ENCODE measurements at places on chromosomes 16 and 17.

DNA sequence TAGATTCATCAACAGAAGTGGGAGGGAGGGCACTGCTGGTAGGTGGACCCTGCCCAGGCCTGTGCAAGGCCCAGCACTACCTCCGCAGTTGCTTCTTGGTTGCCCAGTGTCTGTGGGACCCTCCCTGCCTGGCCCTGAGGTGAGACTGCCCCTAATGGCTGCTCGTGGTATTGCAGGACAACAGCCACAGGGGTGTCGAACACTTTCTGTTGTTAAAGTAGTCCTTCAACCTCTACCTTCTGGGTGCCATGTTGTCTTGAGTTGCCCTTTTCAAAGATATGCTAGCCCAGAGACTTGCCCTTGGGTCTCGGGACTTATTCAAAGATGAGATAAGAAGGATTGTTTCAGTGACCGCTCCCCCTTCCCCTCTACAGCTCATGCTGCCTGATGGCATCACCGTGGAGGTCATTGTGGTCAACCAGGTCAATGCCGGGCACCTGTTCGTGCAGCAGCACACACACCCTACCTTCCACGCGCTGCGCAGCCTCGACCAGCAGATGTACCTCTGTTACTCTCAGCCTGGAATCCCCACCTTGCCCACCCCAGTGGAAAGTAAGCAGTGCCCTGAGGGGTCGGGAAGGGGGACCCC is 29.1 kb downstream of the AKAP1 start:
- DNase-seq: peak; percentile 69

DNA sequence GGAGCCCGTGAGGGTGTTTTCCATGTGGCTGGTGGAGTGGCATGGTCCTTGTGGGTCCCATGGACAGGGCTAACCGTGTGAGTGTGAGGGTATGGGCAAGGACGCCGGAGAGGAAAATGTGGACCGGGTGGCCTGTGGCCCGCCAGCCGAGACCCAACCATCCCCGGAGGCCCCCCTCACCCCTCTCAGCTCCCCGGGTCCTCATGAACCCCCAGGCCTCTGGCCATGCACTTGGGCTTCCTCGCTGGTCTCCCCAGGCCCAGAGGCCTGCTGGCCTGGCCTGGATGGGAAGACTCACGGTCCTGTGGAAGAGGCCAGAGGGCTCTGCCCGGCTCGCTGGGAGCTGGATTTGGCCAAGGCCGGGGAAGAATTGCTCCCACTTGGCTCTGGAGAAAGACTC is 13.1 kb downstream of the RAP1GAP2 start:
- DNase-seq: no peak

- no peak for DNase-seq
These were observed 47.6 kb downstream of the SEC14L1 start for GRCh38 chr17:77188084-77189066.

GRCh38 chr16:23520500-23520899 is 10.2 kb upstream of the GGA2 start:
- DNase-seq: peak; percentile 57

DNA sequence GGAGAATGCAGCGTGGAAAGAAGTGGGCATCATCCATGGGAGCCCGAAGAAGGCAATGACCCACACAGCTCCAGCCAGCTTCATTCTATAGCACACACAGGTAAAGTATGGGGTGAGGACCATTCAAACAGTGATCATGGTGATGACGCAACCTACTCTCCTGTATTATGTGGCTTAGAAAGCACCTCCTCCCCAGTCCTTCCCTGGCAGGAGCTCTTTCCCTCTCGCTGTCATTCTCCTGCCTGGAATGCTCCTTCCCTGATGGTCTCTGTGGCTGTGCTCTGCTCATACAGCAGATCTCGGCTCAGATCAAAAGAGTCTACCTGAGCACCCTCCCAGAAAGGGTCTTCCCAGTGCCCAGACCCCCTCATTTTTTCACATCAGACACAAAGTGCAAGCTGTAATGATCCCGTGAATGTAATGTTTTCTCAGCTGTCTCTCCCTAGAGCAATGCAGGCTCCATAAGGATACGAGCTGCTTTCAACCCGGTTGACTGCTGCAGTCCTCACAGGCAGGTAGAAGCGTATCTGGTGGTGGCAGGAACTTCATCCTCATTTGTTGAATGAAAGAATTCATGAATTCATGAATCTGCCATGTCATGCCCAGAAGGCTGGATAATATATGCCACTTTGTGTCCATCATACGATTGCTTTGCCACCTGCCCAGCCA is 248.8 kb downstream of the HS3ST3A1 start:
- DNase-seq: no peak

DNA sequence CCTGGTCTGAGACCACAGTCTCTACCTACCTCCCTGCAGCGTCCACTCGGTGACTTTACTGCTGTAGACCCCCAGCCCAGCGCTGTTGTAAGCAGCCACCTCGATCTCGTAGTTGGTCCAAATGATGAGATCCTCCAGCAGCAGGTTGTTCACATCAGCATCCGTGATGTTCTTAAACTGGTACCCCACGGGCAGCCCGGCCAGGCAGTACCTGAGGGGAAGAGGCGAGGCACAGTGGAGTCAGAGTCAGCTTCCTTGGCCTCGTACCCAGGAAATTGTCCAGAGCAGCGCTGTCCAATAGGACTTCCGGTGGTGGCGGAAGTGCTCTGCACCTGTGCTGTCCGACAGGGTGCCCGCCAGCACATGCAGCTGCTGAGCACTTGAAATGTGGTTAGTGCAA is 104.0 kb upstream of the CDC42EP4 start:
- no peak for DNase-seq

GRCh38 chr16:22660441-22661160 is 149.9 kb downstream of the NPIPB5 start:
- DNase-seq: no peak

DNA sequence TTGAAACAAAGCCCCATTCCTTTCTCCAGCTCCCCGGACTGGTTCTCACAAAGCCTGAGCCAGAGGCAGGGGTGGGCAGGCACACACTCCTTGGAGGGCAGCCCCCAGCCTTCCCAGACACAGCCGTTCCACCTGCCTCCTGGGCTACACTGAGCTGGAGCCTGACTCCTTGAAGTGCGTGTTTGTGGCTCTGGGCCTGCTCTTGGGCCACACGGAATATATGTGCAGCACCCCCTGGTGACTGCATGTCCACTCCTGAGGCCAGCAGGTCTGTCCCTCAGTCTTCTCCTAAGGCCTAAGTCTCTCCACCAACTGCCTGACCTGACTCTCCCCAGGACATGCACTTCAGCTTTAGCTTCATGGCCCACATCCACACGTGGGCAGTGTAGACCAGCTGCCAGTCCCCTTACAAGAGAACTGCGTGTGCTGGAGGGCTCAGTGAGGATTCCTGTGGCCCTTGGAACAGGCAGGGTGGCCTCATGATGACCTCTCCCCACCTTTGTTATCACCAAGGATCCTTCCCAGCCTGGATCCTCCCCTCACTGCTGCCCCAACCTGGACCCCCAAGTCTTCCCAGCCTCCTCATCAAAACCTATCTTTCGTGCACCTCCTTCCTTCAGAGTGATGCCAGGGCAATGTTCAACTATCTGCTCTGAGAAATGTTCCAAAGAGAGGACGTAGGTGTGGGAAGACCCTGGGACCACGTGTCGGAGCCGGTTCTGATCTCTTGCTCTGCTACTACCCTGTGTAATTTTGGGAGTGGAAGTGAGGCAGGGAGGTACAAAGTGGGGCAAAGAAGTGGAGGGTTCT is 12.4 kb upstream of the SLC6A2 start:
- no peak for DNase-seq

DNA sequence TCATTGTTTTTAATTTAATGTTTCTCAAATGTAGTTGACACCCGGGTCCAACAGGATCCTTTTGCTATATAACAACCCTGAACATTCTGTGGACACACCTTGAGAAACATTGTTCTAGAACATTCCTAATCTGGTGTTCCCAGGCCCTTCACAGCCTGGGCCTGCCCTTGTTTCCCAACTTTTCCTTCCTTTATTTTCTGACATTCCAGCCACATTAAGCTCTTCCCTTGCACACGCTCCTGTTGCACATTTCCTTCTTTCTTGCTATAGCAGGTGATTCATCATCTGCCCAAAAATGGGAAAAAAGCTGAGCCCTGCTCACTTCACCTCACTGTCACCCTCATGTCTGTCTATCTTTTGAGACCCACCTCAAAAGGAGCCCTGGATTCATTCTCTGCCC is 67.9 kb upstream of the MARCHF10 start:
- DNase-seq: no peak

DNA sequence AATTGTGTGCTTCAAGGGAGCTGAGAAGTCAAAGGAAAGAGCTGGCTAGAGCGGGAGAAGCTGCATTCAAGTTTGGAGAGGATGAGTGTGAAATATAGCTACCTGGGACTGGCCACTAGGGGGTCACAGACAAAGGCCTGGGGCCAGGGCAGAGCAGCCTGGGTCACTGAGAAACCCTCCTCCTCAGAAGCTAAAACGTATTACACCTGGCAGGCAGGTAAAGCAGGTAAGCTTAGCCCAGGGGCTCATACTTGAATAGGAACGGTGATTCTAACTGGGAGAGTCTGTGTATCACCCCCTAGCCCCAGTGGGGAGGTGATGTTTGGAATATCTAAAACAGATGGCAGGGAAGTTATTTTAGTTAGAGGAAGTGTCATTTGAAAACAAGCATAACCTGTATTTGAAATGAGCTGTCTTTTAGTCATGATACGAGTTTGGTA is 6.8 kb downstream of the KRT37 start:
- peak; percentile 29 for DNase-seq

DNA sequence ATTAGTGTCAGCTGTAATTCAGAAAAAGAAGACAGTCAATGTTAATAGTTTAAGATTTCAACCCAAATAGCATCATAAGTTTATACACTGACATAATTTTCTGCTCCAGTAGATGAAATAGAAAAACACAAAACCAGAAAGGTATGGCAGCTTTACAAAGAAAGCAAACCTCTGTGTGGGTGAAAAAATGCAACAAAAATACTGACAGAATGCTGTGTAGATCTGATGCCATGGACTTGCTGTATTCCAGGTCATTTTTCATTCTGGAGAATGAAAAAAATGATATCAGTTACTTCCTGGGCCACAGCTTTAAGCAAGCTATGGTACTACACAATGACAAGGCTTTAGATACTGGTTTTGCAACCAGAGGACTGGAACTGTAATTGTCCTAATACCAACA is 116.0 kb downstream of the MAP2K4 start:
- no peak for DNase-seq

- no peak for DNase-seq
These were observed 29.3 kb downstream of the TMEM92 start for GRCh38 chr17:50303596-50303995.

GRCh38 chr17:60631119-60631518 is 31.1 kb downstream of the PPM1D start:
- DNase-seq: no peak

GRCh38 chr17:56793957-56794356 is 39.8 kb downstream of the C17orf67 start:
- no peak for DNase-seq

GRCh38 chr17:3917391-3917931 is 1.2 kb upstream of the P2RX1 start:
- DNase-seq: no peak

GRCh38 chr16:67579686-67580085 is 17.4 kb downstream of the CTCF start:
- no peak for DNase-seq

DNA sequence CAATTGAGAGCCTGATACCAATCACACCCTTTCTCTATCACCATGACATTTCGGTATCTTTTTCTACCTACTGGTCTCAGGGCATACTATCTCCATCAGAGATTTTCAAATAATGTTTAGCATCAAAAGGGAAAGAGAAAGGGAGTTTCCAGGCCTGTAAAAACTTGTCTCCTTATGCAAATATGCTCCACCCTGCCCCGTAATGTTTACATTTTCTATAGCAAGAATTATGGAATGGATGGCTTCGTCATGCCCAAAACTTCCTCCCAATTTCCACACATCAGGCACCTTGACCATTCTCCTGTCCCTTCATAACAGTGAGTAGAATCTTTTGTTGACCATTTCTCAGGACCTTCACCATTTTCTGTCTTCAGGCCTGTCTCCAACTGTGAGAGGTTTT is 30.9 kb upstream of the HLF start:
- DNase-seq: no peak

DNA sequence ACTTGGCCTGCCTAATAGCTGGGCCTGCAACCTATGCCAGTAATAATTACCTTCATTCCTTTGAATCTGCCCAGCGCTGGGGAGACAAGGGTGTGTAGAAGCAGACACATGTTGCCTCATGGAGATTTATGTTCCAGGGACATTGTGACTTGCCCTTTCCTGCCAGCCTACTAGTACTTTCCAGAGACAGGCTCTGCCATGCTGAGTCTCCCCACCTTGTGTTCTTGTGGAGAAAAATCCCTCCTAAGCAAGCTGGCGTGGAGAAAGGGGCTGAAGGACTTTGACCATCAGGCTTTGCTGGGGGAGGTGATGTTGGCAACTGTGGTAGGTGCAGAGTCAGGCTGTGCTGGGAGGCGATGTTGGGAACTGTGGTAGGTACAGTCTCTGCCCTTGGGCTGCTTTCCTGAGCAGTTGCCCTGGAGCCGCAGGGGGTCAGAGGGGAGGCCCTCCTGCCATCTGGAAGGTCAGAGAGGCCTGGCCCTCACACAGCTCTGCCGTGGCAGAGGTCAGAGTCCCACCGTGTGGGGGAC is 4.0 kb downstream of the KSR1 start:
- DNase-seq: no peak

DNA sequence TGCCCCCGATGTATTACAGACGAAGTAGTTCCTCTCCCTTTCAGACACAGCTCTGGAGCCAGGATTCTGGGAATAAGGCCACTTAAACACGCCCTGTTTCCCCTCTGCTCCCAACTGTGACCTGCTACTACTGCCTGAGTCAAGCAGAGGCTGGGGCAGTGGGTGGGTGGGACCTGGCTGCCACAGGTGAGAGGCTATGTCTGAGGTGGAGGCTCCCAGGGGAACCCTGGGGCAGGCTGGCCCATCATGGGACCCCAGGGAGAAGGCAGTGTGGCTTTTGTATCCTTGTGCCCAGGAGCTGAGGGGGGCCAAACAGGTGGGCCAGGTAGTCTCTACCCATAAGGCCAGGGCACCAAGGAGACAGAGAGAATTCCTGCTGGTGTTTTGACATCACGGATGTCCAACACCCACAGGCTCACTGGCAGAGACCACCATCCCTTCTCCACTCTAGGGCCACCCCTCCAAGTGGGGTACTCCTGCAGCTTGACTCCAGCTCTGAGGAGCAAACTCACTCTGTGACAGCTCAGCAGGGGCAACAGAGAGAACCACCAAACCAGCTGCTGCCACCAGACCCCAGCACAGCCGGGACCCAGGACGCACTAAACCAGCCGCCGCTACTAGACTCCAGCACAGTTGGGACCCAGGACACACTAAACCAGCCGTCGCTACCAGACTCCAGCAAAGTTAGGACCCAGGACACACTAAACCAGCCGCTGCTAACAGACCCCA is 105.3 kb upstream of the SMURF2 start:
- no peak for DNase-seq

DNA sequence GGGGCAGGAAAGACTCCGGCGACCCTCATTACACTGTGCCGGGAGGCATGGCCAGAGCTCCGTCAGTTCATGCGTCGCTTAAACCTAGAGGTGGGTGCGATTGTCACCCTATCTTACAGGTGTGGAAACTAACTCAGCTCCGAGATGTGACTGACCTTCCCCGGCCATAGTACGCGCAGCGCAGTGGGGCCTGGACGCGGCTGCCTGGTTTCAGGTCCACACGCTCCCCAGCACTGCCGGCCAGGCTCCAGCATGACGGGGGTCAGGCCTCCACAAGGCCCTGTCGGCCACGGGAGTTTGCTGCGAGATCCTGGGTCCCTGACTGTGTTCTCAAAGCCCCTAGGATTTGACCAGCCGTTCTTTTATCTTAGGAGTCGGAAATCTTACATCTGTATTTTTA is 34.4 kb downstream of the JPH3 start:
- DNase-seq: no peak

GRCh38 chr17:75854881-75855309 is 240 bp downstream of the WBP2 start:
- DNase-seq: no peak

Data from B cell (primary cell).